ENCODE measurements at places on chromosomes 4 and X.

- DNase-seq = peak; percentile 56
Observed at GRCh38 chrX:2697741-2698299, 6.7 kb downstream of the CD99 start.

GRCh38 chr4:136328131-136328530 lies 1204.2 kb downstream of the PCDH18 start:
- DNase-seq = no peak

GRCh38 chr4:63218856-63219255 lies 1190.4 kb downstream of the TECRL start:
- DNase-seq = no peak

DNA sequence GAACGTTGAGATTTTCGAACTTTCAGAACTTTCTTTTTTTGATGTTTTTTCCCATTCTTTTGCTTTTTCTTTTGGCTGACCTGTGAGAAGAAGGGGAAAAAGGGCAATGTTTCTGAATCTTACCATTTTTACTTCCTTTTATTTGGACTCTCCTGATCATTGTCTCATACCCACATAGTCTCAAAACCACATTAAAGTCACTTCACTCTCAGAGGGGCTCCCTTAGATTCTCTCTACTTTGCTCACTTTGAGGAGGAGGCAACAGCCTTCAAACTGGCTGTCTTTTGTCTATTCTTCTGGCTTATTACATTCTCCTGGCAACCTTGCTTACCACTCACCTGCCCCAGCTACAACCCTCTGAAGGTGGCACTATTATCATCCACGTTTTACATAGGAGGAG lies 3.7 kb downstream of the CXCL9 start:
- no peak for DNase-seq
